Jurkat, Clone E6-1 (cell line): ENCODE measurements at places on chromosomes 7 and 10.
A peak's percentile ranks its signal among the peaks of the same experiment; 100 is the strongest.

GRCh38 chr7:120554960-120555571 lies 282.1 kb downstream of the KCND2 start:
- peak; percentile 25 for DNase-seq

GRCh38 chr10:123166618-123167017 lies 12.4 kb downstream of the BUB3 start:
- no peak for DNase-seq

- DNase-seq: no peak
Measured at GRCh38 chr10:97506199-97506991, 7.7 kb downstream of the UBTD1 start.

DNA sequence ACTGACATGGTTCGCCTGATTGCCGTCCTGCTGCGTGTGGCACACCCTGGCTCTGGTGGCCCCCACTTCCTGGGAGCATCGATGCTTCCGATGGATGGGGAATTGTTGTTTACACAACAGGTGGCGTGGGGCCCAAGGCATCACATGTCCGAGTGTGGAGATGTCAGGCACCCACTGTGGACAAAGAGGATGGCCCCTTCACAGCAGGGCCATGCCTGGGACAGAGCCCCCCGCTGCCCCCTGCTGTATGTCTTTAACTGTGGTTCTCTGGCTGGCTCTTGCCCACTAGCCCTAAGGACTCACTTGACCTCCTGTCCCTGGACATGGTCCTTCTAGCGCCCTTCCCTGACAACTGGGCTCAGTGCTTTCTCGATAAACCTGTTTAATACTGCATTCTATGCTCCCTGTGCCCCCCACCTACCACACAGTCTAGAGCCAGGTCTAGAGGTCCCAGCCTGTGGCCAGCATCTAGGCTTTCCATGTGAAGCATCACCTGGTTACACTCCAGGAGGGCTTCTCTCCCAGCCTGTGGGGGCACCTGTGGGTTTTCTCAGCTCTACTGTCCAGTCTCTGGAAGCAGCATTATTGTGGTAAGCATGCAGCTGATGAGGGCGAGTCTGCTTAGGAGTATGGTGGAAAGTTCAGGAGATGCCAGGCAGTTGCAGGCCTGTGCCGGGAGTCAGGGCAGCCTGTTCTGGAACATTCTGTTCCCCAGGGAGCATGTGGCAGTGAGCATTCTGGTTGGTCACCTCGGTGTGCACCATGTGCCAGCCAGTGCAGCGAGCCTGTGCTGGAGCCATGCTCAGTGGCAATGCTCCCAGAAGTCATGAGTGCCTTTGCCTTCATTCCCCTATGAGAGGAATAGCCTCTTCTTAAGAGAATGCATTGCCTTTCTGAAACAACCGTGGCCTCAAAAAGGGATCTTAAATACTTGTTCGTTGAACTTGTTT lies 10.4 kb downstream of the ADCY1 start:
- no peak for DNase-seq

DNA sequence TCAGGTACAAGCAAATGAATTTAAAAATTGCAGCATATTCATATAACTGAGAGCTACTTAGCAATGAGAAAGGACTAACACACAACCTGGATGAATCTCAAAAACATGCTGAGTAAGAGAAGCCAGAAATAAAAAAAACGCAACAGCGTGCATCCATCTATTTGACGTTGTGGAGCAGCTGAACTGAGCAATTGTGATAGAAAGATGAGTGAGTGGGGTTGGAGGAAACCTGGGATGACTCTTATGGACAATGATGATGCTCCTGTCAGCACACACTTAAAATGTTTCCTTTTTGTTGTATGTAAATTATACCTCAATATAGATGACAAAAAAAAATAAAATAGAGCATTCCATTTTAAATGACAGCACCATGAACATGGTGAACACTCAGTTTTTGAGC lies 36.0 kb upstream of the AKR1E2 start:
- no peak for DNase-seq

- no peak for DNase-seq
Measured at GRCh38 chr7:151185762-151186639, 1.0 kb downstream of the ASB10 start.

GRCh38 chr10:97771913-97772823 lies at the start of gene SFRP5:
TSS of gene SFRP5 (minus strand) at chr10:97771999. CDS start at chr10:97771833, 166 bp downstream.
- DNase-seq: no peak

DNA sequence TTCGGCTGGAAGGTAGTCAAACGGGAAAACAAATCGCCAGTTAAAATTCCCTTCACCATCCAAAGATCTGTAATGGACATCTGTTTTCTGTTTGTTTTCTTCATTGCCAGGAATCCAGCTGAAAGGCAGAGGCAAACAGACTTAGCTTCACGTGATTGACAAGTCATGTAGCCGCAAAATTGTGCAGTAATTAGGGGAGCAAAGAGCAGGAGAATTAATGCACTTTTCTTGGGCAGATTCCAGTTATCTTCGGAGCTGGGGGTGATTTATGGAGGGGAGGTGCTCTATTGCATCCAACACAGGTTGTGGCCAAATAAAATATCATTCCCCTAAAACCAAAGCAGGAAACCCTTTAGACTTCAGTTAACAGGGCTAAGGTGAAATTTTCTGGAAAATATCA lies 162.2 kb downstream of the MYOF start:
- DNase-seq: no peak

- no peak for DNase-seq
Measured at GRCh38 chr7:71470830-71471229, 338.9 kb downstream of the GALNT17 start.

GRCh38 chr10:17208476-17208875 lies 7.0 kb upstream of the TRDMT1 start:
- no peak for DNase-seq

- no peak for DNase-seq
Measured at GRCh38 chr7:10121631-10122030, 852.0 kb upstream of the PHF14 start.

GRCh38 chr10:91772869-91773268 lies 25.4 kb upstream of the TNKS2 start:
- DNase-seq: no peak

DNA sequence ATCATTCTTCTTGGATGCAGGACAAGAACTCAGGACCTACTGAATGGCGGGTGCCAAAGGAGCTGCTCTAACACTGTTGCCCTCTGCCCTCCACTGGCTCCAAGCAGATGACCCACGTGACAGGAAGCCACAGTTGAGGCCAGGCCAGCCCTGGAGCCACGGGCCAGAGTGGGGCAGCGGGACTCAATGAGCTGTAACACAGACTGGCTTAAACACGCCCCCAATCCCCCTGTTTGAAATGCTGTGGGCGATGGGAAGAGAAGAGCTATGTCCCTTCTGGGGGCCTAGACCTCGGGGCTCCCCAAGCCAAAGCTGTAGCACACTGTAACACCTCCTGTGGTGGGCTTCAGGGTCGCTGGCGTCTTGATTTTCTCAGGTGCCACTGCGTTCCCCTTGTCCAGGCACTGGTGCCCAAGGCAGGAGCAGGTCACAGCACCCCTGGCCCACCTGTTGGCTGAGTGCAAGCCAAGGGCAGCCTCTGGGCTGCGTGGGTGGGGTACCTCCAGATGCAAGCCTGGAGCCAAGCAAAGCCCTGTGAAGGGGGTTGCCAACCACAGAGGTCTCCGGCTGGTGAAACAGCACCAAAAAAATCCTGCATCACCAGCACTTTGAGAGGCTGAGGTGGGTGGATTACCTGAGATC lies 18.6 kb upstream of the ZMIZ2 start:
- DNase-seq: no peak

GRCh38 chr7:154497751-154498150 lies 445.6 kb downstream of the DPP6 start:
- DNase-seq: no peak

DNA sequence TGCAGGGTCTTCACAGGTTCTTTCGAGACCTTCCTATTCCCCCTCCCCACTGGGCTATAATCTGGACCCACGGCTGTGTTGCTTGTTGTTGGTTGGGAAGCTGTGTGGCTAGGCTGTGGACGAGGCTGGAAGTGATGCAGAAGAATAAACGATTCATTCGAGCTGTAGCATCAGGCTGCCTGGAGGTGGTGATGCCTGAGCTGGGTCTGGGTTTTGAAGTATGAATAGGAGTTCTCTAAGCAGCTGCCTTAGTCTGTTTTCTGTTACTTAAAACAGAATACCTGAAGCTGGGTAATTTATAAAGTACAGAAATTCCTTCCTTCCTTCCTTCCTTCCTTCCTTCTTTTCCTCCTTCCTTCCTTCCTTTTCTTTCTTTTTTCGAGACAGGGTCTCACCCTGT lies 126.5 kb upstream of the ZEB1 start:
- DNase-seq: no peak

DNA sequence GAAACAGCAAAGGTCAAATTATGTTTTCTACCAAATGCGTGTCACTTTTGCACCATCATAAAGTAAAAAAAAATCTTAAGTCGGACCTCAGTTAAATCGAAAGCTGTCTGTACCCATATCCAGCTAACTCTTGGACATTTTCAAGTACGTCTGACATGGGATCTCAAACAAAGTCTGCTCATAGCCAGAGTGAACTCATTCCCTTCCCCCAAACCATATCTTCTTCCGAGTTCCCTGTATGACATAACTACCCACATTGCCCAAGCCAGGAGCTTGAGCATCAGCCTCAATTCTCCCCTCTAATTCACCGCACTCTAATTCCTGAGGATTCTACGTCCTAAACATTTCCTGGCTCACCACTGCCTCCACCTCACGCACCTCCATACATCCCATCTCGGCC lies 44.8 kb upstream of the TARP start:
- no peak for DNase-seq

- no peak for DNase-seq
Measured at GRCh38 chr7:28956608-28957063, 1.5 kb downstream of the TRIL start.

GRCh38 chr10:68302503-68302823 lies 29.4 kb upstream of the HNRNPH3 start:
- DNase-seq: no peak

- no peak for DNase-seq
Measured at GRCh38 chr7:22725585-22725984, 1.4 kb upstream of the IL6 start.

- no peak for DNase-seq
Measured at GRCh38 chr10:59104186-59104585, 72.3 kb upstream of the PHYHIPL start.

DNA sequence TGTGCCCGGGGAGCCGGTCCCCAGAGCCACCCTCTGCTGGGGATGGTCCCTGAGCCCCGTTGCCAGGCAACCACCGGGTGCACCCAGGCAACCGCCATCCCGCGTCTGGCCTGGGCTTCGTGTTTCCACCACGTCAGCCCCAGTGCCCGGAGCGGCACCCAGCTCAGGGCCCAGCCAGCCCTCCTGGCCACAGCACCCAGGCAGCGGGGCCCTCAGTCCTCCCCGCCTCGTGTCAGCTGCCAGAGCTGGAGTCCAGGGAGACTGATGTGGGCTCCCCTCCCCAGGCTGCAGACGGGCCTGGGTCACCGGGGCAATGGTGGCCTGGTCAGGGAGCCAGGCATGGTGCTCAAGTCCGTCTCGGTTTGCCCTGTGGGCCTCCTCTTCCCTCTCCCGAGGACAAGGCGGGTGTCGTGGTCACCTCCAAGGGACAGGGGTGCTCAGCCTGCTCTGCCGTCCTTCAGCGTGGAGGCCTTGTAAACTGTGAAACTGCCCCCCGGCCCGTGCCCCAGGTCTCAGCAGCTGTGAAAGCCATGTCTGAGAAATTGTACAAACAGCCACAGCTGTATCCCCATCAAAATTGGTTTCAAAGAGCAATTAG lies 72.5 kb downstream of the MICALL2 start:
- no peak for DNase-seq

DNA sequence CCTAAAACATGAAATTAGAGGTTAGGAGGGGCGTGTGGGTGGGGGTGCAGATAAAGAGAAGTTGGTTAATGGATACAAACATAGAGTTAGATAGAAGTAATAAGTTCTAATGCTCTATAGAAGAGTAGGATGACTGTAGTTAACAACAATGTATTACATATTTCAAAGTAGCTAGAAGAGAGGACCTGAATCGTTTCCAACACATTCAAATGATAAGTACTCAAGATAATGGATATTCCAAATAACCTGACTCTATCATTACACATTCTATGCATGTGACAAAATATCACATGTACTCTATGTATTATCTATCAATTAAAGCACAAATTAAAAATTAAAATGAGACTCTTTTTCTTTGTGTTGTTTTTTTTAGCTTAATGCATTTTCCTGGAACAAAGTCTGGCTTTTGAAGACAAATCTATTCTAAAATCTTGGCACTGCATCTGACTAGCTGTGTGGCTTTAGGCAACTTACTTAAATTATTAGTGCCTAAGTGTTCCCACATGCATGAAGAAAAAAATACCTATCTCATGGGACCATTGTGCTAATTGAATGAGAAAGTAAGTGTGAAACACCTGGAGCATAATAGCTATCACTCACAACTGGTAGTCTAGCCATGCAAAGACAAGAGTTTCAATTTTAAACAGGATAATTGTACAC lies 75.7 kb downstream of the SEMA3C start:
- DNase-seq: no peak

- no peak for DNase-seq
Measured at GRCh38 chr7:22872096-22872807, 49.6 kb upstream of the TOMM7 start.

DNA sequence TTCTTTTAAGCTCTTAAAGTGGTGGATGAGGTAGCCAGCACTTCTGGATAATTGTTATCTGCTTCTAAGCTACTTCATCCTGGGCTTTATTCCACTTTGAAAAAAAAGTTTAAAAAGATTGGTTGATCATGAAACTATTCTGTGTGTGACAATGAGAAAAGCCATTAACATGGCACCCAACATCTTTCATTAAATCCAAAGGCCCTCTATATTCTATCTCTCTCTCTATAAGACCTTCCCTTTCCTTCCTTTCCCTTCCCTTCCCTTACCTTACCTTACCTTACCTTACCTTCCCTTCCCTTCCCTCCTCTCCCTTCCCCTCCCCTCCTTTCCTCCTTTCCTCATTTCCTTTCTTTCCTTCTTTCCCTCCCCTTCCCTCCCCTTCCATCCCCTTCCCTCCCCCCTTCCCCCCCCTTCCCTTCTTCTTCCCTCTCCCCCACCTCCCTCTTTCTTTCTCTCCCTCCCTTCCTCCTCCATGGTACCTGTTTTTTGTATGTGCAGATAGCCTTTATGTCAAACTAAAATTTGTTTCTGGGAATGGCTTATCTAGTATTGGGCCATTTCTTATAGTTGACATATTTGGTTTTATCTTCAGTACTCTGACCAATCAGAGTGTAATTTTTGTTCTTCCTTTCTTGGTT lies 218.7 kb downstream of the DKK1 start:
- DNase-seq: no peak
